ENCODE measurements at places on chromosomes 2 and 18.

DNA sequence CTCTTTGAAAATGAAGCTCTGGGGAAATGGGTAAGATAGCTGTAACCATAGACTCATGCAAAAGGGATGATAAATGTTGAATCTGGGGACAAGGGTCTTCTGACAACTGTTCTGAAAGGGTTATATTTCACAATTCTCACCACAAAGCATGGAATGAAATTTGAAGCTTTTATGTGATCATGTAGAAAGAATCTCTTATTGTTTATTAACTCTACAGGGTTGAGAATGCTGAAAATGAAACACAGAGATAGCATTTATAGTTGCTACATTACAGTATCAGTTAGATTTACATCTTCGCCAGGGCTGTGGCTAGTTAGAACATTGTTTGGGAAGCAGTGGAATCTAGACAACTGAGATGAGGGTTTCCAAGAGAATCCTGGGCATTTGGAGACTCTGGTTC, 97.4 kb upstream of the LHCGR start:
- no peak for DNase-seq

DNA sequence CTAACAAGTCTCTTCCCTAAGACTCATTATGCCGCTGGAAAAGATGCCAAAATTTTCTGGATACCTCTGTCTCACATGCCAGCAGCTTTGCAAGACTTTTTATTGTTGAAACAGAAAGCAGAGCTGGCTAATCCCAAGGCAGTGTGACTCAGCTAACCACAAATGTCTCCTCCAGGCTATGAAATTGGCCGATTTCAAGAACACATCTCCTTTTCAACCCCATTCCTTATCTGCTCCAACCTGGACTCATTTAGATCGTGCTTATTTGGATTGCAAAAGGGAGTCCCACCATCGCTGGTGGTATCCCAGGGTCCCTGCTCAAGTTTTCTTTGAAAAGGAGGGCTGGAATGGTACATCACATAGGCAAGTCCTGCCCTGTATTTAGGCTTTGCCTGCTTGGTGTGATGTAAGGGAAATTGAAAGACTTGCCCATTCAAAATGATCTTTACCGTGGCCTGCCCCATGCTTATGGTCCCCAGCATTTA, 26.3 kb downstream of the DHRS9 start:
- peak; percentile 89 for DNase-seq

DNA sequence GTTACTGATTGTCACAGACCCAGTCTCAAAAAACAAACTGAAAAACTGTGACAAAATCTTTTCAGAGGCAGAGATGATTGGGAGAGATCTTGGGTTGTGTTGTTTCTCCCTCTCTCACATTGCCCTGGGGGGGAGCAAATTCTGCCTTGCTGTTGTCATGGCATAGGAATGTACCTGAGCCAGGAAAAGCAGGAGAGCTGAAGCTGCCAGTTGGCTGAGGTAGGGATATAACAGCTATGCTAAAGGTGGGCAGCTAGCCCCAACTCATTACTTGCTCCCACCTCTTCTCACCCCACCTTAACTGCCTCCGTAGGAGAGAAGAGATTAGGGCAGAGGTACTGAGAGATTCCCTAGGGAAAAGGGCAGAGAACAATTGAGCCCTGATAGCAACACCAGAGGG, 299.3 kb downstream of the OSR1 start:
- DNase-seq, result no peak

DNA sequence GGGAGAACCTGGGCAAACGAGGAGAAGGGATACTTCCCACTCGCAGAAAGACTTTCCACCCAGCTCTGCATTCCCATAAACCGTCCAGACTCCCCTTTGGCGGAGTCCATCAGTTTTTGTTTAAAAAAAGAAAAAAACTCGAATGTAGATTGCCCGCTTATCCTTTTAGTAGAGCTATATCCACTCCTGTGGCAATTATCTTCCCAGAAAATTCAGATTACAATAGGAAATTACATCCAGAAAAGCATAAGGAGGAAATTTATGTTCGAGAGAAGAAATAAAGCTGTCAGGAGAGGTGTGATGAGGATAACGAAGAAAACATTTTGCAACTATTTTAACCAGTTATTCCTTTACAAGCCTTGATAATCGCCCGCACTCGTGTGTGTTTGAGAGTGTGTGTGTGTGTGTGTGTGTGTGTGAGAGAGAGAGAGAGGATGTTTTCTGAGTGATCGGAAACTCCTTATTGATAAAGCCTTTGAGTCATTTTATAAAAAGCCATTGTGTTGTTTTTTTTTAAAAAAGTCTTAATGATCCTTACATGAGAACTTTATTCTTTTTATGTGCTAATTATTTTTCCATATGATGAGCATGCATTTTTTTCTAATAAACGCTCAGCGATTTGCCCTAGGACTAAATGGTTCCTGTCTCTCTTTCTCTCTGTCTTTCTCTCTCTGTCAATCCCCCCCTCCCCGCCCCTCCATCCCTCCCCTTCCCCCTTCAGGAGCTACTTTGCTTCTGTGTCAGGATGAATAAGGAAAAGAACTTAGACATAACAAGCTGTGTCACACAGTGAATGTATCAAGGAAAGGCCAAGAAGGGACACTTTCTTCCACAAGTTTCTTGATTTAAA, 1.1 kb upstream of the PPP3R1 start:
- DNase-seq, result peak; percentile 52

DNA sequence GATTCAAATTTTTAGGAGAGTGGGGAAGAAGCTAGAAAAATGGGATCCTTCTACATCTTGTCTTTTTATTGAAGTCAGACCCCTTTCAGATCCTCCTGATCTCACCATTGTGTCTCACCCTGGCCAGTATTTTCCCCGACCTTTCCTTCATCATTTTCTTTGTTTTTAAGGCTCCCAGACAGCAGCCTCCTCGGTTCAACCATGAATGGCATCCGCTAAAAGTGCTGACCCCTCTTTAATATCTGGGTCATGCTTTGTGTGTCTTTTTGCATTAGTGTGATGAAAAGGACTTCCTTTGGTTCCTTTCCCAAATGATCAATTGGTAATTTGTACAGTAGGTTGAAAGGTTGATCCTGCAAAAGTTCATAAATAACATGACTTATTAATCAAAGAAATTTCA, 26.7 kb upstream of the THOC1 start:
- DNase-seq, result no peak

- peak; percentile 14 for DNase-seq
These were observed 145.0 kb downstream of the DAW1 start for GRCh38 chr2:228016402-228016801.

DNA sequence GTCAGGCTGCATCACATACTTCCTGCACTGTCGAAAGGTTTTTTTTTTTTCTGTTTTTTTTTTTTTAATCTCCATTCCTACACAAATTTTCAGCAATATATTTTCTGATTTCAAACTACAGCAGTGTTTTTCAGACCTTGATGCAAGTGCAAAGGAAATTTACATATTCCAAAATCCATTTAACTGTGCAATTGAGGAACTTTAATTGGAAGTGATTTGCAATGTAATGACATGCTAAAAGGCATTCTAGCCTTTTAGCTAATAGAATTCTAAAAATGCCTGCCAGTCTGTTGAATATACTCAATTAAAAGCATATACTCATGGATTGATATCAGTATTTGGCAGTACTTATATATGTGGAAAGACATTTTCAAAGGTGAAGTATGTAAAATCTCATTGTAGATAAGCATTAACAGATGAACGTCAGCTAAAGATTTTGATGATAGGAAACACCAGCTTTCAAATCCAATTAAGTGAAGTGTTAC, 210.5 kb downstream of the OTX1 start:
- no peak for DNase-seq

GRCh38 chr18:1408376-1408775, 503.7 kb downstream of the ADCYAP1 start:
- DNase-seq, result no peak

GRCh38 chr2:65691816-65692215, 259.4 kb upstream of the SPRED2 start:
- no peak for DNase-seq

GRCh38 chr2:197078535-197078934, 152.0 kb upstream of the PGAP1 start:
- DNase-seq, result no peak

DNA sequence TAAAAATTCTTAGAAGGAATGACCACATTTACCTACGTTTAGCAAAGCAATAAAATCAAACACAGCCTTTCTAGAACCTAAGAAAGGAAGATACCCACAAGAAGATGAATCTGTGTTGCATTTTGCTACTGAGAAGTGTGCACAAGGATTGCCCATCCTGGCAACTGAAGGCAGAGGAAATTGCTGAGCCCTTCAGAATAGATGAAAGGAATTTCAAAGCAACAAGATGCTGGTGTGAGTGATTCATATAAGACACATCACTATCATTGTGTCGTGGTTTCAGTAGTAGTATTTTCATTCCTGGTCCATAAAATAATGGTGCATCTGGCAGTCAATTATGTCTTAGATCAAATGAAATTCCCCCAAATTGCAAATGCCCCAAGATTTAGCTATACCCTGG, 48.4 kb upstream of the ANKRD44 start:
- DNase-seq, result no peak

DNA sequence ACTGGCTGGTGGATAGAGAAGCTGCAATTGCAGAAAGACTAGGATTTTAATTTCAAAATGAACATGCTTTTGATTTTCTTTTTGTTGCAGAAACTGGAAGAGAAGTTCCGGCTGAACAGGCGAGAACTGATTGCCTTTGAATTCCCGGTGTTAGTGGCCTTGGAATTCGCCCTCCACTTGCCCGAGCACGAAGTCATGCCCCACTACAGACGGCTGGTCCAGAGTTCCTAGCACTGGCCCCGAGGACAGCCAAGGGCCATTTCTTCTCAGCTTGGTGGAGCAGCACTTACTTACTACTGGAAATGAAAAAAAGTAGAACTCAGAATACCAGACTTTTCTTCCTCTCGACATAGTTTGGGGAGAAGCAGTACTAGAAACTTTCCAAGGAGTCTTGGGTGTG, 121.9 kb downstream of the CABLES1 start:
- no peak for DNase-seq

- DNase-seq, result peak; percentile 83
These were observed 302.4 kb downstream of the PLCL1 start for GRCh38 chr2:198106621-198107385.

DNA sequence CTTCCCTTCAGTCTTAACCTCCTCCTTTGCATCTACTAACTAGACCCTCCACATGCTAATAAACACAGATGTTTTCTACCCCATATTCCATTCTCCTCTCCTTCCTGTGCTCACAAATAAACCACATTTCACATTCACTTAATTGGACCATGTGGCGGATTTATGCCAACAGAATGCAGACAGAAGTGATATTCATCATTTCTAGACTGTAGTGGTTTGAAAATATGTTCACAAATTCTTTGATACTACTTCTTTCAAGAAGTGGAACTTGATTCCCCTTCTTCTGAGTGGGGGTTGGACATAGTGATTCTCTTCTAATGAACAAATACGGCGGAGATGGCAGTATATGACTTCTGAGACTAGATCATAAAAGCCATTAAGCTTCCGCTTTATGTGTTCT, 73.5 kb upstream of the SPTBN1 start:
- DNase-seq, result no peak

GRCh38 chr18:64258111-64258650, 109.3 kb upstream of the LINC00305 start:
- DNase-seq, result no peak

- no peak for DNase-seq
These were observed 92.3 kb upstream of the TANK start for GRCh38 chr2:161067846-161068350.

GRCh38 chr18:34039201-34039600, 185.5 kb downstream of the NOL4 start:
- DNase-seq, result peak; percentile 13

DNA sequence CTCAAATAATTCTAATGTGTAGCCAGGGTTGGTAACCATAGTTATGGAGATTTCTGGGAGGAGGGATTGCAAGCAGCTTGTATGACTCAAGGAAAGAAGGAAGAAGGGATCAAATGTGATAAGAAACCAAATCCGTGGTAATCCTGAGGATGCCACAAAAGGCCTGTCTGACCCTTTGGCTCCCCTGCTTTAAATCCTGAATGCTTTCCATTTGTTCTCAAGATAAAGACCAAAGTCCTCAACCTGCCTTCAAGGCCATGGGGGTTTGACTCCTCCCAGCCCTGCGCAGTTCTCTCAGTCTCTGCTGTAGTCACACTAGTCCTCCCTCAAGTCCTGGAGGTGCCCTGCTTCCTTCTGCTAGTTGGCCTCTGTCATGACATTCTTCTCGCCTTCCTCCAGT, 74.0 kb downstream of the SUMO1 start:
- no peak for DNase-seq

- no peak for DNase-seq
These were observed 58.0 kb downstream of the DDX1 start for GRCh38 chr2:15649561-15650255.

DNA sequence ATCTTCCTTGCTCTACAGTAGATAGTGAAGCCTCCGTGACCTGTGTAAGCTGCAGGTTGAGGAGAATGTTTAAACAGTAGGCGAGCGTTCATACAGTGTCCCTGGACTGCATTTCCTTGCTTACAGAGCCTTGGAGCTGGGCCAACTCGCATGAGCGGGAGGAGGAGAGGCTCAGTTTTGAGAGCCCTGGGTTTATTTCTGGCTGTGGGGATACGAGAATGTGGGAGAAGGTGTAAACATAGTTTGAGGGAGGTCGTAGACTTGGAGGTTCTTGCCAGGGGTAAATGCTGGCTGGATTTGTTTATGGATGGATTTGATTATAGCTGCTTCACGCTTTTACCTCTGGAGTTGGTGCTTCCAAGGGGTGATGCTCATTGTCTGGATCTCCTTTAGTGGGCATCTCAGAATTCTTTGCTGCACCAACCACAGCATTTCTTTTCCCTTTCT, 20.8 kb downstream of the CRIM1 start:
- DNase-seq, result no peak

Data from Kasumi-1 (cell line).